ENCODE measurements at places on chromosomes 1 and 21. TPM values are rescaled to one million over a fixed set of nuclear protein-coding genes. Genes with fewer than 3 reads are reported as not detected.

Gene AK5
- 16.7 TPM for total RNA-seq

Gene HSD3B2
- 3.9 TPM for total RNA-seq

Gene MAB21L3
- 0.22 TPM for total RNA-seq

DNA sequence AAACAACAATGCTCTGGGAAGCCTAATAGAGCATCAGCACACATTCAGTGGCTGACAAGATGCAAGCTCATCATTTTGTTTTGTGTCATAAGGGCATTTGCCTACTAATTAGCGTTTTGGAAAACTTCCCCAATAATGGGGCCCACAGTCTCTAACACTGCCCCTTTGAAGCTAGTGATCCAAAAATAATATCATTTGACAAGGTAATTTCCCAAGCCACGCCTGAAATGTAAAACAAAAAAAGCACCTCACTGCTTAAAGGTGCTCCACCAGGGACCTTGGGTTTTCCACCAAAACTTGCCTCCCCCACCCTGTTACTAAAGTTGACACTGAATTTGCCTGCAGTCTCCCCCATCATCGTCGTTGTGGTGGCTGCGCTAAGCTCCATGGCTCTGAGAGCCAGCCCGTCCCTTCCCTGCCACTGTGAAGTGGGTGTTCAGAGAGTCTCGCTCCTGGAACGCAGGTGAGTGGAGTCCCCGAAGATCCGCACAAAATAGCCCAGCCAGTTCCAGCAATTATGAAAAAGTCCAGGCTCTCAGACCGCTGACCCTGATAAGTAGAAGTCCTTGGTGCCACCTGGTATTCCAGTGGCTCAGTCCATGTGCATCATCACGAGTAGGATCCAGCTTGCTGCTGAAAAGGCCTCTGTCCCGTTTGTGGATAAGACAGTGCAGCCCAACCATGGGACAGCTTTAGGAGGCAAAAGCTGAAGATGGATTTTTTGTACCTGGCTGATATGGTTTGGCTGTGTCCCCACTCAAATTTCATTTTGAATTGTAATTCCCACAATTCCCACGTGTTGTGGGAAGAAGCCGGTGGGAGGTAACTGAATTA, 52.2 kb downstream of the RAB3GAP2 start:
- H3K4me1 ChIP-seq: peaks cover 7% of the 10 kb centered on the region
- H3K36me3 ChIP-seq: no peaks in the 10 kb centered on the region
- DNase-seq: no peak
- no peak overlapping the region for H3K4me3 ChIP-seq
- no peaks in the 10 kb centered on the region for H3K27me3 ChIP-seq
- H3K27ac ChIP-seq: peak overlapping the region; percentile 68

GRCh38 chr1:235018161-235018560, 110.5 kb downstream of the TOMM20 start:
- no peak overlapping the region for H3K4me3 ChIP-seq
- H3K27ac ChIP-seq: no peak overlapping the region
- H3K36me3 ChIP-seq: no peaks in the 10 kb centered on the region

- no peak for DNase-seq
- no peaks in the 10 kb centered on the region for H3K27me3 ChIP-seq
- H3K27ac ChIP-seq: peak overlapping the region; percentile 31
- H3K4me1 ChIP-seq: no peaks in the 10 kb centered on the region
- H3K36me3 ChIP-seq: no peaks in the 10 kb centered on the region
Observed at GRCh38 chr1:63126104-63126503, 196.3 kb upstream of the FOXD3 start.

DNA sequence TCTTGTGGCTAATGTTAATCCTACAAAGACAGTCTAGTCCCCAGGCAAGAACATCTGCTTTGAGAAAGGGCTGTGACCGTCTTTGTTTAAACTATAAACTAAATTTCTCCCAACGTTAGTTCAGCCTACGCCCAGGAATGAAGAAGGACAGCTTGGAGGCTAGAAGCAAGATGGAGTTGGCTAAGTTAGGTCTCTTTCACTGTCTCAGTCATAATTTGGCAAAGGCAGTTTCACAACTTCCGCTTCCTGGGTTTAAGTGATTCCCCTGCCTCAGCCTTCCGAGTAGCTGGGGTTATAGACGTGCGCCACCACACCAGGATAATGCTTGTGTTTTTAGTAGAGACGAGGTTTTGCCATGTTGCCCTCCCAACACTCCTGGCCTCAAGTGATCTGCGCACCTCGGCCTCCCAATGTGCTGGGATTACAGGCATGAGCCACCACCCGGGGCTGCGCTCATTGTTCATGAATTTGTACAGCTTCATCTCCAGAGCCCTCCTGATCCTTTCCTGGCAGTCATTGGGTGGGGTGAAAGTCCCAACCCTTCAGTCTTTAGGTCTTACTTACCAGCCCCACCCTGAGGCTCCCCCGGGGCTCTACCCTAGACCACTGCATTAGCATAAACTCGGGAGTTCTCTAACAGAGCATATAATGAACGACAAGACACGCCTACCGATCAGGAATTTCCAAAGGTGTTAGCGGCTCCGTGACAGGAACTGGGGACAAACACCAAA, 4.9 kb upstream of the MASP2 start:
- H3K4me1 ChIP-seq: no peaks in the 10 kb centered on the region
- peaks cover 33% of the 10 kb centered on the region for H3K36me3 ChIP-seq
- H3K27me3 ChIP-seq: no peaks in the 10 kb centered on the region
- DNase-seq: no peak
- H3K27ac ChIP-seq: no peak overlapping the region

GRCh38 chr1:57678138-57678537, 254.3 kb upstream of the DAB1 start:
- no peaks in the 10 kb centered on the region for H3K4me1 ChIP-seq
- no peak for DNase-seq
- H3K36me3 ChIP-seq: no peaks in the 10 kb centered on the region
- H3K27me3 ChIP-seq: no peaks in the 10 kb centered on the region
- no peak overlapping the region for H3K4me3 ChIP-seq
- no peak overlapping the region for H3K27ac ChIP-seq

DNA sequence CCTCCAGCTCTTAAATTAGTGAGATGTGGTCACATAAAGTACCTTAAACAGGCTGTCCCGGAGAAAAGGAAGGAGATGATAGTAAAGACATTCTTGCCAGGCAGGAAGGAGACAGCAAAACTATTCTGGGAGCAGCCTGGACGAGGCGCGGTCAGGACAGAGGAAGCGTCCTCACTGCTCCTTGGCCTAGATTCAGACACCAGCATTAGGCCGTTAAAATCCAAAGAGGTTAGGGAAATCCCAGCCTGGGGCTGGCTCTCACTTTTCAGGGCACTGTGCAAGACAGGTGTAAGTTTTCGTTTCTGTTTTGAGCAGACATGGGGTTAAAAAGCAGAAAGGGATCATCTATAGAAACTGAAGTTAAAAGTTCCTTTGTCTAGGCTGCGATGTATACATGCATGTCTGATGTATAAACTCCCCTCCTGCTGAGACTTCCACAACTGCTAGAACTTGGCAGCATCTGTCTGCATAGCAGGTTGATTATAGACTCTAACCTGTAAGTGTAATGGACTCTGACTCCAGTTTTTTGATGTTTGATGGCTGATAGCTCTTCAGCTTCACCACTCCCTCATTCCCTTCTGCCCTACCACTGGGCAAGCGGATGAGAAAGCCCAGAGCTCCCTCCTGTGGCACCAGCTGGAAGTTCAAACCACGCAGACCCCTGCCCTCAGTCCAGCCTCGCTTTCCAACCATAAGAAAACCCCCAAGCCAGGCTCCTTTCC, 21.5 kb downstream of the STPG1 start:
- no peak overlapping the region for H3K4me3 ChIP-seq
- H3K27me3 ChIP-seq: no peaks in the 10 kb centered on the region
- peaks cover 17% of the 10 kb centered on the region for H3K4me1 ChIP-seq
- H3K36me3 ChIP-seq: no peaks in the 10 kb centered on the region
- DNase-seq: peak; percentile 56

- no peak overlapping the region for H3K4me3 ChIP-seq
- DNase-seq: no peak
- H3K4me1 ChIP-seq: peaks cover 90% of the 10 kb centered on the region
- no peak overlapping the region for H3K27ac ChIP-seq
- H3K27me3 ChIP-seq: no peaks in the 10 kb centered on the region
- H3K36me3 ChIP-seq: no peaks in the 10 kb centered on the region
Observed at GRCh38 chr1:22776035-22776613, 65.5 kb downstream of the EPHB2 start.

GRCh38 chr1:37682334-37682987, 9.9 kb upstream of the CDCA8 start:
- peaks cover 3% of the 10 kb centered on the region for H3K36me3 ChIP-seq
- H3K27me3 ChIP-seq: no peaks in the 10 kb centered on the region
- H3K27ac ChIP-seq: no peak overlapping the region
- H3K4me1 ChIP-seq: no peaks in the 10 kb centered on the region

DNA sequence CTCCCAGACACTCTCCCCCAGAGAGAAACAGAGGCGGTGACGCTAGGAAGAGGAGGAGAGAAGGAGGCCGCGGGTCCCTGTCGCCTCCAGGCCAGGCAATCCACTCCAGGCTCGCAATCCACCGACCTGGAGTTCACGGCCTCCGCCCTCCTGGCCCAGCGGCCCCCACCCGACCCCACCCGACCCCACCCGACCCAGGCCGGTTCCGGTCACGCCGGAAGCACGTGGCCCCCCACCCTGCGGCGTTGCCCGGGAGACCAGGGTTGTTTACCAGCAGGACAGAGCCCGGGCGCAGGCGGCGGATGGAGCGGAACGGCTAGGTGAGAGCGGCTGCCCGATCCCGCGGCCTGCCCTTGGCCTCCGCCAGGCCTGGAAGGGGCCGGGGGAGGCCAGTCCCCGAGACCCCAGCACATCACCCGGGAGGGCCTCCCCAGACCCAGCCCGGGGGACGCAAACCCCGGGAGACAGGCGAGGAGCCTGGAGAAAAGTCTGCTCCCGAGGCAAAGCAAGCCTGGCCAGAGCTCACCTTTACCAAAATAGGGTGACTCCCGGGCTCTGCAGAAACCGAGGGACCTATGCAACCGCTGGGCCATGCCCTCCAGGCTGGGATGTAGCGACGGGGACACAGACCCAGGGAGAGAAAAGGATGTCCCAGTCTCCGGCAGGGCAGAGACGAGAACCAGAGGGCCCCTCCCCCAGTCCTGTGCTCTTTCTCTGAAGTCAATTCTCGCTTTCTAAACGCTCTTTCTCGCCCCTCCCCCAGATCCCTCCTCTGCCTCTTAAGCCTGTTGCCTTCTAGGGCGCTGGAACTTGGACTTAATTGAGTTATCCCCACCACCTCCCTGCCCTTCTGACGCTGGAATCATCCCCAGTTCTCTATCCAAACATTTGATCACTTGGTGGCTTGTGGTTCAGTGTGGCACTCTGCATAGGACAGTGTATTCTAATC, at the start of the genes PLA2G2C and UBXN10:
TSS of gene PLA2G2C (minus strand) at position 685 of the 949 bp plus-strand sequence. CDS start 9,155 bp downstream, outside the sequence.
TSS of gene UBXN10 (plus strand) at position 263 of the 949 bp plus-strand sequence. CDS start 4,466 bp downstream, outside the sequence.
- H3K4me1 ChIP-seq: peaks cover 10% of the 10 kb centered on the region
- H3K36me3 ChIP-seq: no peaks in the 10 kb centered on the region

DNA sequence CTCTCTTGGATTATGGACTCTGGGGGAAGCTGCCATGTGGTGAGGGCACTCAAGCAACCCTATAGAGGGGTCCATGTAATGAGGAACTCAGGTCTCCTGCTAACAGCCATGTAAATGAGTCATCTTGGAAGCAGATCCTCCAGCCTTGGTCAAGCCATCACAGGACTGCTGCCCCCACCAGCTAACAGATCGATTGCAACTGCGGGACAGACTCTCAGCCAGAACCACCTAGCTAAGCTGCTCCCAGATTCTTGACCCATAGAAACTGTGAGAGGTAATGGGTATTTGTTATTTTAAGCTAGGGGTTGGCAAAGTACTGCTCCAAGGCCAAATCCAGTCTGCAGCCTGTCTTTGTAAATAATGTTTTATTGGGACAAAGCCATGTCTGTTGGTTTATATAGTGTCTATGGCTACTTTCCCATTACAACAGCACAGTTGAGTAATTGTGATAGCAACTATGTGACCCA, 27.6 kb upstream of the MAP3K7CL start:
- H3K27me3 ChIP-seq: no peaks in the 10 kb centered on the region
- no peak for DNase-seq
- no peak overlapping the region for H3K27ac ChIP-seq
- no peaks in the 10 kb centered on the region for H3K4me1 ChIP-seq

DNA sequence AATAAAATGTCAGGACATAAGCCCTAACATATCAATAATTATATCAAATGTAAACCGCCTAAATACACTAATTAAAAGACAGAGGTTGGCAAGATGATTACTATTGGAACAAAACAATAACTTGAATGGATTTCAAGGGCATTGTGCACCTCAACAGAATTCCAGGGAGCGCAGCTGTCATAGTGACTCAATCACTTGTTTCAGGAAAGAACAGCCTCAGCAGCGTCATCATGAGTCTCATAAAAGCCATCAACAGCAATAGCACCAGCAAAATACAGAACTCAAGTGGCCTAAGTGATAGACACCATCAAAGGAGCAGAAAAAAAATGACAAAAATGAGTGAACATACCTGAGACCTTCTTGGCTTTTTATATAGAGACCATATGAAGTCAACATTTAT, 632.7 kb upstream of the NR5A2 start:
- no peaks in the 10 kb centered on the region for H3K36me3 ChIP-seq
- H3K27ac ChIP-seq: no peak overlapping the region

- no peak overlapping the region for H3K27ac ChIP-seq
- DNase-seq: no peak
- no peak overlapping the region for H3K4me3 ChIP-seq
- H3K27me3 ChIP-seq: no peaks in the 10 kb centered on the region
- no peaks in the 10 kb centered on the region for H3K36me3 ChIP-seq
- H3K4me1 ChIP-seq: no peaks in the 10 kb centered on the region
Observed at GRCh38 chr1:201283836-201284553, 689 bp downstream of the PKP1 start.
